Fibroblast of mammary gland (primary cell): ENCODE measurements at places on chromosomes 2 and 18.

GRCh38 chr2:212337486-212338343 is 200.9 kb downstream of the ERBB4 start:
- no peak for DNase-seq

DNA sequence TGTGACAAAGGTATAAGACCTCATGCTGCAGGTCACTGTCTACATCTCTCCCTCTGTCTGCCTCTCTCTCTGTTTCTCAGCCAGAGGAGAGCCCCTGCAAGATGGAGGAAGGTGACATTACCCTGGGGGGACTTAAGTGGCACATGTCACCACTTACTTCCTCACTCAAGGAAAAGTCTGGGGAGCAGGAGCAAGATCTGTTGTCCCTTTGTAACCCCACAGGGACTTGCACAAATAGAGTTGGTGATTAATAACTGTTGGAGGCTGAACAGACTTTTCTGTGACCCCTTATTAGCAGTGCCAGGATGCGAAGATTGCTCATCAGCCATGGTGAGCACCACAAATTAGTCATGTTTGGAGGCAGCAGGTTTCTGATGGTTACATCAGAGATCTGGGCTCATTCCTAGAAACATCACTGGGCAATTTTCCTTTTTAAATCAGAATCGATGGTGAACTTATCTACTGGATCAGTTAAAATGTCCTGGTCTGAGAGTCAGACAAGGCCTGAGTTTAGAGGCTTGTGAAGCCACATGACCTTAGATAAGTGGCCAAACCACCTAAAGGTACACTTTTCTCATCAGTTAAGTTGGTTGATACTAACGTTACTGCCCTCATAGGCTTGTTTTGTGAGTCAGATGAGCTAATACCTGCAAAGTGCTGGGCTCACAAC is 81.2 kb upstream of the LTBP1 start:
- DNase-seq = peak; percentile 93

GRCh38 chr2:226030369-226030768 is 630.9 kb downstream of the NYAP2 start:
- no peak for DNase-seq

DNA sequence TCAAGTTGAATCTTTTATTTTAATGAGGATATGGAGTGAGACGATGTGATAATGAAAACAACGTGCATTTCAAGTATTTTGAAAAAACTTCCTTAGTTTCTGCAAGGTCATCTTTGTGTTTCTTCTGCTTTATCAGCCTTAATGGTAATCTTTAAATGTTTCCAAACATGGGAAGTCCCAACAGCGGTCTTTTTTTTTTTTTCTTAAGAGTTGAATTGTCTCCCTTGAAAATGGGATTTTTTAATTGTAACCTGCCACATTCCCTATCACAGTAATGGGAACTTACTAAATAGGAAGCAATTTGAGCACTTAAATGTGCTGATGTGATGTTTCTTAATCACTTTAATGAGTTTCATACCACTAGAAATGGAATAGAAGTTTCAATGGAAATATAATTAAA is 45.8 kb downstream of the ATIC start:
- peak; percentile 78 for DNase-seq

DNA sequence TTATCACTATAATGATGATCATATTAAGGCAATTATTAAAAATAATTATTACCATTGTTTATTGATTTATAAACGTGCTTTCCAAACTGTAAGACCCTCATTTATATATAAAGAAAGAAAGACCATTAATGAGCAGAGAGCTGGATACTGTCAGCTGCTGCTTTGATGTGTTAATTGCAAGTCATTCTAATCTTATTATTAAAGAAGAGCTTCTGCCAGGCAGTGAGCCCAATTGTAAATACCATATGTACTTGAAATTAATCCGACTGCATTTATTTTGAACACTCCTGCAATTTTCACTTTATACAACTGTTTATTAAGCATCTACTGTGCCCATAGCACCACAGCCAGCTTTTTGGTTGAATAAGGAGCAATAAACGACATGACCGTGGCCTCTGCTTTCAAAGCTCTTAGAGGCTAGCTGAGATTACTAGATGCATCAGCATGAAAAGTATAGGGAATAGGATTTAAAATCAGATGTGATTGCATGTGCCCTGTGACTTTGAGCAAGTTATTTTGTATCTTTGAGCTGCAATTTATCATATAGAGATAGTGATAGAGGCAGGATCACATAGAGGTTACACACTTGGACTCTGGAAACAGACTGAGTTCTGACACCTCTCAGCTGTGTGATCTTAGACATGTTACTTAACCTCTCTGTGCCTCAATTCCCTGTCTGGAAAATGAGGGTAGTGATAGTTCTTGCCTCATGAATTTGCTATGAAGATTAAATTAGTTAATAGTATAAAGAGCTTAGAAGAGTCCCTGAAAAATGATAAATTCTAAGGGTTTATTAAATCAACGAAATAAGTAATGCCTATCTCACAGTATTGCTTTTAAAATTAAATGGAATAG is 83.4 kb downstream of the MYCN start:
- no peak for DNase-seq

DNA sequence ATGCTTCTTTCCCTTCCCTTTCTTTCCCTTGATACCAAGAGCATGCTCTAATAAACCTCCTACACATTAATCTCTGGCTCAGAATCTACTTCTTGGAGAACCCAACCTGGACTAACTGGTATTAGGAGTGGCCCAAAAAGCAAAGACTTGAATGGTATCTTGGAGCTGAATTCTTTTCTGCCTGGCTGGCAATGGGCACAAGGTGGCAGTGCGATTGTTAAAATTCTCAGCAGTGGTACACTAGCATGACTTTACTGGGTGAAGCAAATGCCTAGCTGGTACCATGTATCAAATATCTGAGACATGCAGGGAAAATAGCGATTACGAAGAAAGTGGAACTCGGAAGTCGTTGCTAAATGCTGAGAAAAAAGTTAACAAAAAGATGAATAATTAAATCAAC is 376.1 kb downstream of the XIRP2 start:
- DNase-seq = peak; percentile 13

DNA sequence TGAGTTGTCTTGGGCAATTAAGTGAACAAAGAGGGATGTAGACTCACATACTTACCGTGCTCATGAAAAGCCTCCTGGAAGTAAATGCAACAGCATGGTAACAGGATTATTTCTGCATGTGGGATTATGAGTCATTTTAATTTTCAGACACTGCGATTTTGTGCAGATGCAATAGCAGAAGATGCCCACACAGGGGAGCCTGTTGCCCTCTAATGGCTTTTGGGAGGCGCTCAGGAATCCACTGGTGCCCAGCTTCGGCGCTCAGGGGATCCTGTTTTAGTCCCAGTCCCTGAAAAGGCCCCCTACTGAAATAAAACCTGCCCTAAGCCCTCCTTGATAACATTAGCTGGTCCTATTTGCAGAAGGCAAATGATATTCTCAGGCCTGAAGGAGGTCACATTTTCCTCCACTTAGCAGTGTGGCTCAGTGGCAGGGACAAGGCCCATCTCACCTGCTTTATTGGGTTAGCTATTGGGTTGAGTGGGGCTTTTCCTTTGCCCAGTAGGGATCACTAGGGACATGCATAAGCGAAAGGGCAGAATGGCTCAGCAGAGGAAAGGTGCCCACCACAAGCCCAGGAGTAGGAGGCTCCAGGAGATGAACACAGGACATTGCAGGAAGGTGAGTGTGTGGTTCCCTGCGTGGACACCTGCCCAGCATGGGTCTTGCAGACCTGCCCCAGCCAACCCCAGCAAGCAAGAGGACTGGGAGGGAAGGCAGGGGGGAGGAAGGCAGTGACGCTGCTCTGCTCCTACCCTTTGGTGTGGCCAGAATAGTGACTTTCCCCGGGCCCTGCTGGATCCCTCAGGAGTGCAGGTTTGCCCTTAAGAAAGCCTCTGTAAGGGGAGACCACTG is 26.5 kb upstream of the KCNS3 start:
- DNase-seq = peak; percentile 70

DNA sequence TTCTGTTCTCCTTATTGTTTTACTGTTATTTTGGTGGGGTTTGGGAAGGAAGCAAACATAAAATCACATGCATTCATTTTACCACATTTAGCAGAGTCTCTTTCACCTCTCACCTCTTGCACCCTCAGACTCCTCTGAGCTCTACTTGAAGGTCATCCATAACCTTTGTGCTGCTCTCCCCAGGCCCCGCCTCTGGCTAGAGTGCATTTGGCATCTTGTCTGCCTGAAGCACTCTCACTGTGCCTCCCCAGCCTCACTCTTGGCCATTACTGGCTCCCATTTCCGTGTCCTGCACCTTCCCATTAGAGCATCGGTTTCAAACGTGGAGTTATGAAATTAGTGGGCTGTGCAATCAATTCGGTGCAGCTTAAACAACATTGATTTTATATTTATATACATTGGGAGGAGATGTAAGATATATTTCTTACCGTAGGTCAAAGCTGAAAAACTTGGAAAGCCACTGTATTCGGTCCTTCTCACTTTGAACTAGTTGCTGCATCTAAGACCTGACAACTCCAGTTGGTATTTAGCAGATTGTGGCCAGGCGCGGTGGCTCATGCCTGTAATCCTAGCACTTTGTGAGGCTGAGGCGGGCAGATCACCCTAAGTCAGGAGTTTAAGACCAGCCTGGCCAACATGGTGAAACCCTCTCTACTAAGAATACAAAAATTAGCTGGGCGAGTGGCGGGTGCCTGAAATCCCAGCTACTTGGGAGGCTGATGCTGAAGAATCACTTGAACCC is 6.9 kb upstream of the ZFAND2B start:
- no peak for DNase-seq

- DNase-seq = peak; percentile 80
Measured at GRCh38 chr2:70111752-70112591, 24.7 kb downstream of the PCBP1 start.

- DNase-seq = no peak
Measured at GRCh38 chr2:172428832-172429210, 1.4 kb downstream of the ITGA6 start.

GRCh38 chr2:176461098-176461808 is 192.0 kb downstream of the MTX2 start:
- peak; percentile 81 for DNase-seq

GRCh38 chr18:65526099-65526498 is 224.7 kb upstream of the CDH7 start:
- DNase-seq = no peak

DNA sequence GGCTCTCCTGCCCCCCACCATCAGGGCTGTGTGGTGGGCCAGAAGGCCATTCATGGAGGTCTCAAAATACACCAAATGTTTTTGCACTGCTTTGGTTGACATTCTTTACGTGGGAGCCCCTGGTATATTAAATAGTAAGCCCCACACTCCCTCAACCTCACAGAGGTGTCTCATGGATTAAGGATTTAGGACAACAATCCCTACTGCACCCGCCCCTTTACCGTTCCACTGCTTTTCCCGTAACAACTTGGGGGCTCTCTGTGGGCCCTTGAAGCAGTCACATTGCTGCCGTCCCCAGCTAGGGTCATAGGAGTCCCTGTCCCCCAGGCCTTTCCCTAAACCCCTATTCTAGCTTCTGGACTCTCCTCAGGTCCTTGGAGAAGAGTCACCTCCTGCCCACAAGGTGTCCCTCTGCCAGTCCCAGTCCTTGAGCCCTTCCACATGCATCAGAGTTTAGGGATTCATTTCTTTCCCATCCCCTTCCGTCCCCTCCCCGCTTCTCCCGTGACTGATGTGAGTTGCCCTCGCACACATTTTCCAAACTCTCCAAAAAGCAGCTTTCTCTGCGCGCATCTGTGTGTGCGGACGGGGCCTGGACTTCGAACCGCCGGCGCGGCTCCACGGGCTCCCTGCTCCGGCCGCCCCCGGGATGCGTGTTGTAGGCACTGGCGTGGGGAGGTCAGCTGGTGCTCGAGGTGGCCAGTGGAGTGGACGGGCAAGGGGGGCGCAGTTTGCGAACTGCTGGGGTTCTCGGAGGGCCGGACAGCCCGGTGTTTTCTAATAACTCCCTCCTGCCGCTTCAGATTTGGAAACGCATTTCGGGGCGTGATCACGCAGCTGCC is 84.8 kb downstream of the LYPD1 start:
- DNase-seq = no peak

DNA sequence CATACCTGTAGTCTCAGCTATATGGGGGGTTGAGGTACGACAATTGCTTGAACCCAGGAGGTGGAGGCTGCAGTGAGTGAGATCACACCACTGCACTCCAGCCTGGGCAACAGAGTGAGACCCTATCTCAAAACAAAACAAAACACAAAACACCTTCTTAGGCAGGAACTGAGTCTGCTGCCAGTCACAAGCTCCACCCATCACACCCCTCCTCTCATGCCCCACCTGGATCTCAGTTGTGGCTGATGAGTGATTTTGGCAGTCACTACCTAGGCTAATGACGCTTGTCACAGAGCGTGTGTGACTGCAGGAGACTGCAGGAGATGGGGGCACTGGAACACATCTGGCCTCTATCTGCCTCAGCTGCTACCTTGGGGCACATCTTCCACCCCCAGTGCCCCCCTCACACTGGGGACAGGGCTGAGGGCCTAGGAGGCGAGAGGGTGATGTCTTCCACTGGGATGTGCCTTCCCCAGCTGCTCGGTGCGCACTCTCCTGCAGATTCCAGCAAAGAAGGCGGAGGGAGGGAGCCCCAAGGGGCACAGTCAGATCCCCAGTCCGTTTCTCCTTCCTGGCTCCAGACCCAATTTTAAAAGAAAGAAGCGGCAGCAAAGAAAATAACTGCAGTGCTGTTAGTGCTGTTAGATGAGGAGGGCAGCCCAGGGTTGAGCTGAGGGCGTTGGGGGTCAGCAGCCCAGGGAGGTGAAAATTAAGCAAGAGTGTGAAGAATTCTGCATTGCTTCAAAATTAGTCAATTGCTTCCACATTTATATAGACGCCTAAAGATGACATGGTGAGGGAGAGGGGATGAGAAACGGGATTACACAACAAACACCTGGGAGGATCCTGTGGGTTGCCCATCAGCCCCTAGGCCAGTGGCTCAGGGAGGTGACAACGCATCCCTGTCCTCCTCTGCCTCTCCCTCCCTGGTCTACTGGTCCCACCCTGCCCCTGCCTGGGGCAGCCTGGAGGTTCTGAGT is 143.6 kb upstream of the HAAO start:
- DNase-seq = peak; percentile 46

DNA sequence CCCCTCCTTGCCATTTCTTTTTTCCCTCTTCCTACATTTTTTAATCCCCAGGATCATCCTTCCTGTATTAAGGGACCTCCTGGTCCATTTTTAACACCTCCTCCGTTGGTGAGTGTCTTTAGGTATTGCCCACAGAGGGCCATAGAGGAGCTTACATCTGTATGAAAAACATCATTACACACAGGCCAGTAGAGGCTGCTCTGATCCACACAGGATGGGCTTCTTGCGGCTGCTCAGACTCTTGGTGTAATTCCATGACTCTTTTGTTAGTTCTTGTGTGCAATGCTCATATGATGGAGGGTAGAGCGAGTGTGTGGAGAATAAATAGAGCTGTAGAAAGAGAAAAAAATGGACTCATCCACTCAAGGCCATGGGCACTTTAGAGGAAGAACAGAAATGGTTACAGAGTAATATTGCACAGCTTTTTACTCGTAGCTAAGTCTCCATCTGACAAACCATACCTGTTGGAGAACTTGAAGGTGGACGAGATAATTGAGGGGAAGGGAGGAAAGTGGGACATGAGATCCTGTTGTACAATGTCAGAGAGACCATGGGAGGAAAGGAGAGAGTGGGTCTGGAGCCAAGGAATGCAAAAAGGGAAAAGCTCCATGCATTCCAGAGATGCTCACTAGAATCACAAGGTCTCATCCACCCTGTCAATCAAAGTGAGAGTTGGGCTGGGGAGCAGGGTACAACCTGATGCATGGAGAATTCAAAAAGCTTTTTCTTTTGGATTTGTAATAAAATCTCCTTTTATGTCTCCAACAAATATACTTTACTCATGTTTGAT is 129.7 kb upstream of the TNP1 start:
- DNase-seq = peak; percentile 11

- peak; percentile 84 for DNase-seq
Measured at GRCh38 chr2:239393941-239394340, 6.9 kb downstream of the HDAC4 start.
